ENCODE measurements at places on chromosomes 1 and 21. TPM values are rescaled to one million over a fixed set of nuclear protein-coding genes. Genes with fewer than 3 reads are reported as not detected.

The SPATA21 gene
- total RNA-seq = not detected

The TCP10L gene
- total RNA-seq = not detected

The DDR2 gene
- 231 TPM for total RNA-seq

The PPIAL4G gene
- total RNA-seq = not detected

The TRPM2 gene
- total RNA-seq = 3.3 TPM
